ENCODE measurements at places on chromosomes 2 and 18.

GRCh38 chr2:228689053-228689452 is 507.6 kb upstream of the SPHKAP start:
- no peak for DNase-seq

- no peak for DNase-seq
Observed at GRCh38 chr18:49376046-49376445, 84.4 kb downstream of the DYM start.

DNA sequence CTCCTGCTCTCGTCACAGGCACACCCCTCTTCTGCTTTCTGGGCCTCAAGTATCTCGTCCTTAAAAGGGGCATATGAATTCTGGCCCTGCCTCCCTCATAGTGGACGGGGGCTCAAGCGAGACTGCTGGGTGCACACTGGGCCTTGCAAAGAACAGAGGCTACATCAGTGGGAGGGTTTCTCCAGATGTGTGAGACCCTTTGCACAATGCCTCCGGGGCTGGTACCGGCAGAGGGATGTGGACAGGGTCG is 25.0 kb downstream of the CRACDL start:
- no peak for DNase-seq

DNA sequence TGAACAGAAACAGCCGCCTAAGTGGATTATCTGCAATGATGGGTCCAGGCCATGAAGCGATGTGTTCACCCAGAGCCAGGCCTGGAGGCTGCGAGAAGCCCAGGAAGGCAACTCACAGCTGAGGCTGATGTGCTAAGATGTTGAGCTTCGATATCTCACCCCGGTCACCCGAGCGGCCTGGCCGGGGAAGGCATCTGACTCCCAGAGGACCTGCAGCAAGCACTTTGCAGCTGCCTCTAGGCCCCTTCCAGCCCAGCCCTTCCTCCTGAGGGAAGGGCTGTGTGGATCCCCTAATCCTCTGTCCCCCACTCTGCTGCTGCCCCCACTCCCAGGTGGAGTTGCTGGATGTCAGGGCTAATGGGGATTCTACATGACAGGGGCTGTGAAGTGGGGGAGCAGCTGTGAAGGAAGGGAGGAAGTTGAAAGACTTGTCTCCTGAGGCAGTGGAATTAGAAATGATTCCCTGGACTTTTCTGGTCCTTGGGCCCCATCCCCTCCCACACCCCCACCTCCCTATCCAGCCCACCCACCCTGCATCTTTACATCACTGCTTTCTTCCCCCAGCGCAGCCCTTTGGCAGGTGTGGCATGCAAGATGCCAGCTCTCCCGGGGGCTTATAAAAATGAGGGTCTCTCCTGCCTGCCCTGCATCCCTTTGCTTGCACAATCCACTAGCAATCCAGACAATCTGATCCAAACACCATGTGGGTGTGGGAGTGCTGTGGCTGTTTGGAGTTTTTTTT is 4.3 kb downstream of the ATP6V1B1 start:
- no peak for DNase-seq

GRCh38 chr2:151111599-151112278 is 149.9 kb downstream of the RBM43 start:
- no peak for DNase-seq

DNA sequence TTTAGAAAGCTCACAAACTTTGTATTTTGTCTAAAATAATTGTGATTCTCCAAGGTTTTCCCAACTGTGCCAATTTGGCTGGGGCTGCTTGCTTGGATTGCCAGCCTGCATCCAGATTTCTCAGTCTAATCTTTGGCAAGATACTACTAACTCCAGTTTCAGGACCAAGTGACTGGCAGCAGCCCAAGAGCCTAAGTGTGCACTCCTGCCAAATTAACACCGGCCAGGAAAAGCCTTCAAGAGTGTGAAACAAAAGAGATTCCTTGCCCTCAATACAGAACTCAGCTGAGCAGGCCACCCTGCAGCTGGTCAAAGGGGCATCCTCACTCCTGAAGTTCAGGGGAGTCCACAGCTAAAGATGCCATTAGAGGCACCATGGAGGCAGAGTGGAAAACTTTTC is 589.0 kb upstream of the ACVR2A start:
- DNase-seq, result no peak

DNA sequence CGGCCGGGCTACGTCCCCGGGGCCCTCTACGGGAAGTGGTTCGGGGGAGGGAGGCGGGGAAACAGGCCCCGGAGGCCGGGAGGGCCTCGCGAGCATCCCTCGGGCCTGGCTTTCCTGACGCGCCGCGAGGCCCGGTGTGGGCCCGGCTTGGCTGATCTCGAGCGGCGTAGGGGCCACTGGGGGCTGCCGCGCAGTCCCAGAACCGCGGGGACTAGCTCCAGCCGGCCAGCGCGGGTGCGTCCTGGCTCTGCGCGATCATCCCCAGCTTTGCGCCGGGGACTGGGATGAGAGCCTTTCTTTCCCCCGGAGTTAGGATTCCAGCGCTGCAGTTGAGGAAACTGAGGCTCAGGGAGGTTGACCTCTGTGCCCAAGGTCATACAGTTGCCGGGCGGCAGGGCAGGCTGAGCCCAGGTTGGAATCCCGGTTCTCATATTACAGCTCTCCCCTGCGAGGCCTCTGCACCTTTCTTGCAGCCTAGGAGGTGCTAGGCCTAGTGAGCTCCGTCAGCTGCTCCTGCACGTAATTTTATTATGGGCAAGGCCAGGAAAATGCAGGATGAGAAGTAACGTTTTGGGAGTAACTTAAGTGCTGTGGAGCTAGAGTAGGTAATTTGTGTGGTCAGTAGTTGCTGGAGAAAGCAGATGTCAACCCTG is 501 bp downstream of the LPIN1 start:
- DNase-seq, result no peak

DNA sequence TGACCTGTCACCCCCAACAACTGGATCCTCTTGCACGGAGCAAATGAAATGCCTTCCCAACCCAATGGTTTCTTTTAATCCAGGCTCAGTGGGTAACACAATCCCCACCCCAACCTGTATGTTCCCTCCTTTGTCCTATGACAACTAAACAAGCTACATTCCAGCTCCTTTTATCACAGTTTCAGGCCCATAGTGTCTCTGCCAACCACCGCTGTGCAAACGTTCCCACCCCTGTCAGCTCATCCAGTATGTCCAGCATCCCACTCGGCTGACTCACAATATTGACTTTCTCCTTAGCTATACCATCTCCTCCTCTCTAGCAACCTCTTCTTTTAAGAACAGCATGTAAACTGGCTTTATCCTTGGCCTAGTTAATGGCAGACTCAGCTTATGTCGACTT is 117.9 kb upstream of the PPP1CB start:
- no peak for DNase-seq

GRCh38 chr2:62783679-62784078 is 78.2 kb downstream of the EHBP1 start:
- DNase-seq, result no peak

DNA sequence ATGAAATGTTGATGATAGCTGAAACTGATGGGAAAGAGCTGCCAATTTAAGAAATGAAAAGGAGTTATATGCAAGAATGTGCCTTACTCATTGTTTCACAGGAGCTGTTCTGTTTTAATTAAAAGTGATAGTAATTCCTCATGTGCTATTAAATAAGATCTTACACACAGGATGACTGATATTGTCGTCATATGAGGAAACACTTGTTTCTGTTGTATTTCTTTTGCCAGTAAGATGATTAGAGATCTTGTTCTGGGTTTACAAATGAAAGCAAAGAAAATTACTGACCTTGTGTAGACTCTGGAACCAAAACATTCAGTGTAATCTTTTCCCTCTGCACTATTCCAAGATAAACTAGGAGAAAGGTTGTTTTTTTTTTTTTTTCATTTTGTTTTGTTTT is 123.6 kb downstream of the MAP3K20 start:
- no peak for DNase-seq

DNA sequence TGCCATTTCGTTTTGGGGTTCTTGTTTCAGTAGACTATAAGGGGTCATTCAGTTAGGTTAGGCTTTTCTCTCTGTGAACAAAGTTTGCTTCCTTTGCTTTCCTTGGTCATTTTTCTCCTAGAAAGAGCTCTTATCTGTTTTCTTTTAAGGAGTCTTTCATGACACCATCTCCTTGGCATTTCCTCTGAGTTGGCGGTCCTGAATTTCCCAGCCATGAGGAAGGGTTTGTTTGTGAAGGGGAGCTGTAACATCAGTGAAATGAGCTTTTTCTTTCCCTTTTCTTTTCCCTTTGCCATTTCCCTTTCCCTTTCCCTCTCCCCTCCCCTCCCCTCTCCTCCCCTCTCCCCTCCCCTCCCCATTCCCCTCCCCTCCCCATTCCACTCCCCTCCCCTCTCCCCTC is 61.7 kb downstream of the MAP4K4 start:
- peak; percentile 83 for DNase-seq

- DNase-seq, result no peak
Observed at GRCh38 chr18:46274266-46274665, 170.1 kb downstream of the HAUS1 start.

GRCh38 chr2:94999431-94999883 is 26.1 kb upstream of the MAL start:
- no peak for DNase-seq

DNA sequence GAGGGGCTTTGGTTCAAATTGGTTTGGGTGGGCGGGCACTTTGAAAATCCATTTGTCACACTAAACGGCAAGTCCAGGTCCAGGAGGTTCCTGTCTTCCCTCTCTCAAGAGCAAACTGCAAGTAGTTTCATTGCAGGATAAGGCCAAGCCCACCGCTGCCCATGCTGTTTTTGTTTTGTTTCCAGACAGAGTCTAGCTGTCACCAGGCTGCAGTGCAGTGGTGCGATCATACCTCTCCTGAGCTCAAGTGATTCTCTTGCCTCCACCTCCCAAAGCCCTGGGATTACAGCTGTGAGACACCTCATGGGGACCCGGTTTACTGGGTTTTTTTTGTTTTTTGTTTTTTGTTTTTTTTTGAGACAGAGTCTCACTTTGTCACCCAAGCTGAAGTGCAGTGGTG is 1.8 kb upstream of the CYBRD1 start:
- no peak for DNase-seq

- no peak for DNase-seq
Observed at GRCh38 chr2:226969417-226970080, 133.7 kb downstream of the RHBDD1 start.

DNA sequence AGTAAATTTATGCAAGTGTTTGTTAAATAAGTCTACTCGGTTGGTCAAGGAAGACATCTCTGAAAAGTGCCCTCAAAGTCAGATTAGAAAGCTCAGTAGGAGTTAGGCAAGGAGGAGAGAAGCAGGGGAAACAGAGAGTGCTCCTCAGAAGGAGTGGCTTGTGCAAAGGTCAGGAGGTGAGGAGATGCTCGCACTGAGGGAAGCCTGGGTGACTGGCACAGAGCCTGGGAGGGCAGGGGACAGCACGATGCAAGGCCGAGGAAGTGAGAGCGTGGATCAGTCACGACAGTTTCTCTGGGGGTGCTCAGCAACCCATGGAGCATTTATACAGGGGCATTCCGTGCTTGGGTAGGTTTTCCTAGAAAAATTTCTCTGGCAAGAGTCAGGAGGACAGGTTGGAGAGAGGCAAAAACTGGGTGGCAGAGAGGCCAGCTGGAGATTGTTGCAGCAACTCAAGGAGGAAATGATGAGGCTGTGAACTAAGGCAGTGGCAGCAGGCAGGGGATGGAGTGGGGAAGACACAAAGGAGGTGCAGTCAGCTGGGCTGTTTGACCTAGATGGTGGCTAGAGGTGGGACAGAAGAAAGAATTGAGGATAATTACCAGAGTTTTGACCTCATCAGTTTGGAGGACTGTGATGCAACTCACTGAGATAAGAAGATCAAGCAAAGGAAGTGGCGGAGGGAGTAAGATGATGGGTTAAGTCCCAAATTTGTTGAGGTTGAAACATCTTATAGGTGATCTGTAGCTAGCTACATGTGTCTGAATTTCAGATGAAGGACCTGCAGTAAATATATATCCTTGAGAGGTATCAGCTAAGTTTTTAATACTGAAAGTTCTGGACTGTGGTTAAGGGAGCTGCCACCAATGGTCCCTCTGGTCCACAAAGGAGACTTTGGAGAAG is 52.4 kb downstream of the BCL2 start:
- no peak for DNase-seq

- no peak for DNase-seq
Observed at GRCh38 chr2:190482451-190482850, 52.1 kb downstream of the NEMP2 start.

DNA sequence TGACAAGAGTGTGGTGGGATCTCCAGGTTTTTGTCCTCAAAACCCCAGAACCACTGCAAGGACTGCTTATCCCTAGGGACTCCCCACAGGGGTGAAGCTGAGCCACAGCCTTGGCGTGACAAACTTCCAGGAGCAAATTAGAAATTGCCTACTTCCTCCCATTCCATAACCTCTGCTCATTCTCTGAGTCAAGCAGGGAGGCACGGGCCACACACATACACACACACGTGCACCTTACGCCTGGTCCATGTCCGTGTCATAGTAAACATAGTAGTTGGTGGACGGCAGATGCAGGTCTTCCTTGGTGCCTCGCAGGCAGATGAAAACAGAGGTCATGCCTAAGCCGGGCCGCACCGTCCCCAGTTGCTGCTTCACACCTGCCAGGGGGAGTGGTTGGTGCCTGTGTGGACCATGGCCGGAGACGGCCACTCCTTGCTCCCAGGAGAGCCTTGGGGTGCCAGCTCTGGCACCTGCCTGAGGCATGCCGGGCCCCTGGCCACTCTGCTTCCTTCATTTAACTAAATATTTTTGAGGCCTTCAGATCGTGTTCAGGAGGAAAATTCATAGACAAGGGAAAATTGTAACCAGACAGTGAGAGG is 9.9 kb downstream of the RETSAT start:
- no peak for DNase-seq

GRCh38 chr2:142010477-142011270 is 120.1 kb downstream of the LRP1B start:
- DNase-seq, result no peak

GRCh38 chr18:4750393-4751346 is 295.6 kb upstream of the DLGAP1 start:
- no peak for DNase-seq

GRCh38 chr2:32918774-32919173 is 28.0 kb upstream of the LTBP1 start:
- no peak for DNase-seq

GRCh38 chr18:55818284-55818683 is 230.3 kb upstream of the TCF4 start:
- DNase-seq, result no peak

- no peak for DNase-seq
Observed at GRCh38 chr2:8149985-8150539, 531.8 kb upstream of the ID2 start.

GRCh38 chr2:61585383-61585782 is 47.2 kb upstream of the XPO1 start:
- DNase-seq, result no peak

DNA sequence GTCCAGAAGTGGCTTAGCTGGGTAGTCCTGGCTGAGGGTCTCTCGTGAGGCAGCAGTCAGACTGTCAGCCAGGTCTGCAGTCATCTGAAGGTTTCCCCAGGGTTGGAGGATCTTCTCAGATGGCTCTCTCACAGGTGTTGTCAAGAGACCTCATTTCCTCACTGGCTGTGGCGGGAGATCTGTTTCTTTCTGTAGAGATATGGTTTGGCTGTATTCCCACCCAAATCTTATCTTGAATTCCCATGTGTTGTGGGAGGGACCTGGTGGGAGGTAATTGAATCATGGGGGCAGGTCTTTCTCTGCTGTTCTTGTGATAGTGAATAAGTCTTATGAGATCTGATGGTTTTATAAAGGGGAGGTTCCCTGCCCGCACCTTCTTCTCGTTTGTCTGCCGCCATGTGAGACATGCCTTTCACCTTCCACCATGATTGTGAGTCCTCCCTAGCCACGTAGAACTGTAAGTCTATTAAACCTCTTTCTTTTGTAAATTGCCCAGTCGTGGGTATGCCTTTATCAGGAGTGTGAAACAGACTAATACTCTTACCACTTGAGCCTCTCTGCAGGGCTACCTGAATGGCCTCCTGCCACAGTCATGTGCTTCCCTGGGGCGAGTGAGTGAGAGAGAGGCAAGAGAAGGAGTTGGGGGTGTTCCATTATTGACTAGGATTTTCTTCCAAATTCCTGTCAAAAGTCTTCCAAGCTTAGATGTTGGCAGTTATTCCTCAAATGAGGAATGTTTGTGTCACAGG is 23.6 kb downstream of the MALT1 start:
- DNase-seq, result no peak

Measured in ascending aorta (tissue), 2 donors.